Stimulated activated CD8-positive, alpha-beta memory T cell treated with anti-CD3 and anti-CD28 coated beads, Interleukin-2, amount 100 ng/mL, for 1 hour (primary cell): ENCODE measurements at places on chromosomes 7 and 10.

DNA sequence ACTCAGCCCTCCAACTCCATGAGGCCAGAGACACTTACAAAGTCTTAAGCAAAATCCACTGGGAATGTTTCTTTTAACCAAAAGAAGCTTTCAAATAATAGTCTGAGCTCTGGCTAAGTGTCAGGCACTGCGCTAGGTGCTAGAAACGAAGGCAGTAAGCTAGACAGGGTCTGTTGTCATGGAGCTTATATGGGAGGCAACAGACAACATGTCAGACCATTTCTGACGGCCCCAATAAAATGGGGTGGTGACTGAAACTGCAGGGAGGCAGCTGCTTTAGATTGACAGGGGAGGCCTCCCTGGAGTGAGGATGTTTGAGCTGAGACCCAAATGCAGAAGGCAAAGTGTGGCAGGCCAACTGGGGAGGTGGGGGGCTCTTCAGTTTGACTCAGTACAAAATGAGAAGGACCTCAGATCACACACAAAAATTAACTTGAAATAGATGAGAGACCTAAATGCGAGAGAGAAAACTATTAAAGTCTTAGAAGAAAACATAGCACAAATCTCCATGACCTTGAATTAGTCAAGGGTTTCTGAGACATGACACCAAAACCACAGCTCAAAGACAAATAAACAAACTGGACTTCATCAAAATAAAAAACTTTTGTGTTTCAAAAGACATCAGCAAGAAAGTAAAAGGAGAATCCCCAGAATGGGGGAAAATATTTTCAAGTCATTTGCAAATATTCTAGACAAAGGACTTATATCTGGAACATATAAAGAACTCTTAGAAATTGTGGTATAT lies 40.6 kb downstream of the SH3PXD2A start:
- no peak for DNase-seq

DNA sequence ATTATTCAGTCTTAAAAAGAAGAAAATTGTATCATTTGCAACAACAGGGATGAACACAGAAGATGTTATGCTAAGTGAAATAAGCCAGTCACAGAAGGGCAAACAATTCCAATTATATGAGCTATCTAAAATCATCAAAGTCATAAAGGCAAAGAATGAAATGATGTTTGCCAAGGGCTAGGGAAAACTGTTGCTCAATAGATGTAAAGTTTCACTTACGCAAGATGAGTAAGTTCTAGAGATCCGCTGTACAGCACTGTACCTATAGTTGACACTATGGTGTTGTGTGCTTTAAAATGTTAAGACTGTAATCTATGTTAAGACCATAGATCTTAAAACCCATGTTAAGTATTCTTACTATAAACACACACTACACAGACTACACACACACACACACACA lies 904.6 kb upstream of the LRRN3 start:
- DNase-seq: no peak

DNA sequence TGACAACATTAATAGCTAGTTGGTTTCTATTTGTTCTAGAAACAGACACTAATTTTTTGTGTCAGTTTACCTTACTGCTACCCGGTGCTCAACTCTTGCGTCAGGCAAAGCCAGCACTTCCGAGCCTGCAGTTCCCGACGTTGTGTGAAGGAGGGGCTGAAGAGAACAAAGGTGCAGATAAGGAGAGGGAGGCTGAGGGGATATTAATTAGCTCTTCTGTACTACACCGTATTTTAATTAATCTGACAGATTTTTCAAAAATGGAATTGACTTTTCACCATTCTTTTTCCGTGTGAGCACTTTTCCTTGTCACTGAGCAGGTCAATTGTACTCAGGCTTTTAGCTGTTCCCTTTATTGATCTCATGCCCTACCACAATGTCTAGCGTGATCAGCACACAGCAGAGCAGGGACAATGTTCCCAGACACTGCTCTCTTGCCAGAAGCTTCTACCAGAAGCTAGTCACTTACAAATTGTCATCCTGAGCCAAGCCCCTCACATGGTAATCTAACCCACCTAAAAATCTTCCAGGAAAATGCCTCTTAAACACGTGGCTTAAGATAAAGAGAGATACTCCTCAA lies 650.5 kb upstream of the MKI67 start:
- no peak for DNase-seq

- no peak for DNase-seq
These were observed 221.5 kb upstream of the AOAH start for GRCh38 chr7:36945612-36946400.

DNA sequence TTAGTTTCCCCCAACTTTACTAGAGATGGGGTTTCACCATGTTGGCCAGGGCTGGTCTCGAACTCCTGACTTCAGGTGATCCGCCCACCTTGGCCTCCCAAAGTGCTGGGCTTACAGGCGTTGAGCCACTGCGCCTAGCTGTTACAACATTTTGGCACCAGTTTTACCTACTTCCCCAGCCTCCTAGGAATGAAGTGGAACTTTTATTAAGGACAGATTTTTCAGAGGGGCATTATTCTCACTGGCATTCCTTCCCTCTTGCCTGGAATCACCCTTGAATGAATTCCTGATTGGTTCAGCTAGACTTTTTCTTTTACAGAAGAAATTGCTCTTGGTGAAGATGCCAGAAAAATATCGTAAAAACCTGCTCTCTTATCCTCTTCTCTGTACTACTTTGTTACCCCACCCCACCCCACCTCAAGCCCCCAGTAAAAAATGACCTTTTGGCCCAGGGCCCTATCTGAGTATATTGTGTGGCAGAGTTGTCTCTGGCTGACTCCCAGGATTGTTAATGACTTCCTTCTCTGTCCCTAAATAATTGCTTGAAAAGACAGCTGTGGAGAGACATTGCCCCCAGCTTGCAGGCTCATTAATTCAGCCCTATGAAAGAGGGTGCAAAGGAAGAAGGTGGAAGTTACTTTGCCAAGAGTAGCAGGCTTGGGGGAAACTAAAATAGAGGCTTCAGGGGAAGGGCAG lies 189.6 kb downstream of the AUTS2 start:
- no peak for DNase-seq

GRCh38 chr10:124232686-124233545 lies 139.5 kb upstream of the CHST15 start:
- no peak for DNase-seq

DNA sequence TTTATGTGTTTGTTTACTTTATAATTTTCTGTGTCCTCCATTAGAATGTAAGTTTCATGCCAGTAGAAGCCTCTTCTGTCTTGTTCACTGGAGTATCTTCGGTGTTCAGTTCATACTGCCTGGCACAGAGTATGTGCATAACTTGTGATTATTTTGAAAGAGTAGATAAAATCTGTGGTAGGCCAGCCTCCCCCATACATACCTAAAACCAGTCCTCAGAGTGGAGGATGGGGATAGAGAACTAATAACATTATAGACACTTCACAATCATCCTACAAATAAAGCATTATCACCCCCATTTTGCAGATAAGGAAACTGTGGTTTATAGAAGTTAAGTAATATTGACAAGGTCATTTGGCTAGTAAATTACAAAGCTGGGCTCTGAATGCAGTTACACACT lies 28.0 kb downstream of the VIM start:
- no peak for DNase-seq

DNA sequence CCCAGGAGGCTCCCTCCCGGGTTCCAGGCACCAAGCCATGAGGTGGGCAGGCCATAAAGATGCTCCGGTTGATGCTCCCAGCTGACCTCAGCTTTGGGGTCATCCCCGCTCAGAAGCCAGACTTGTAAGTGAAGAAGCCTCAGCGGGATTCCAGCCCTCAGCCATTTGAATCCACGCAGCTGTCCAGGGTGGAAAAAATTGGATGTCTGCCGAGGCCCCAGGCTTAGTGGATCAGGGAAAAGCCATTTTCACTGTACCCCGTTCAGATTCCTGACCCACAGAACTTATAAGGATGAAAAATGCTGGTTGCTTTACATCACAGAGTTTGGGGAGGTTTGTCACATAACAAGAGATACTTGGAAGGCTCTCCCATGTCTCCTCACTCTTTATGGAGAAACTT lies 49.2 kb upstream of the CPN1 start:
- no peak for DNase-seq

DNA sequence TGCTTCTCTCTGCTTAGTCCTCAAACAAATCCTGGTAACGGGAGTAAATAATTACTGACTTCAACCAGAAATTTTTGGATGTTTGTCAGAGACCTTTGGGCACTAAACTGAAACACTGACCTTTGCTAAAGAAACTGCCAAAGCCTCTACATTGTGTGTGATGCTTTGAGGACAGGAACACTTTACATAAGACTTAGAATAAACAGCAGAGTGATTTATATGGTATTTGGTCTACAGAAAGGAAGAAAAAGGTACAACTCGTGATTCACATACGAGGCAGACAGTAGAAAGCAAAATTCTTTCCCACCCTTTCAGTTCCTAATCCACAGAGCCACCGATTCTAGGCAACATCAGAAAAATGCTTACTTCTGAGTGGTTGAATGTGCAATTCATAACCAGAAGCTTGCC lies 59.8 kb downstream of the SLC16A12 start:
- DNase-seq: no peak

DNA sequence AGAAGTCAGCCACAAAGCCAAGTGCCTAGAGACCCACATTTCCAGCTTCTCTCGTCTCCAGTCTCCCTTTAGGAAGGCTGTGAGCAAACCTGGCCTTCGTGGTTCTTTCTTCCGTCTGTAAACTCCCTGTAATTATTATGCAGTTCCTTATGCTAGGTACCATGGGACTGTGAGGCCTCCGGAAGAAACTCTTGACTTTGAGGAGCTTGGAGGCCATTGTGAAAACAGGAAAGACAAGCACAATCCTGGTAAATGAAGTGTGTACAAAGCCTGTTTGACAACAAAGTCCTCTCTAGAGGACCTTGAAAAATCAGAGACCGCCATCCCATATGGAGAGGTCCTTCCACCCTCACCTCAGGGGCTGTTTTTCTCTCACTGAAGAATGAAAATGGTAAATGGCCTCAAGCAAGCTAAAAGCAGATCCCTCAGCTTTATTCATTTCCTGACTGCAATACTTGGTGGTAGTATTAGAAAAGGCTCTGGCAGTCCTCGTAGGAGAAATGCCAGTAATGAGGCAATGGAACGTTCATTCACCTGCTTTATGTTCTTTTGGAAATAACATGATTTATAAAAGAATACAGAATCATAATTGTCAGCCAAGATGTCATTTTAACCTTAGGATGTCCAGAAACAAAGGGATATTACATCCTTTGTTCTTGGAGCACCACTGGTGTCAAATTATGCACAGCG lies 926.4 kb downstream of the LRMDA start:
- DNase-seq: no peak

DNA sequence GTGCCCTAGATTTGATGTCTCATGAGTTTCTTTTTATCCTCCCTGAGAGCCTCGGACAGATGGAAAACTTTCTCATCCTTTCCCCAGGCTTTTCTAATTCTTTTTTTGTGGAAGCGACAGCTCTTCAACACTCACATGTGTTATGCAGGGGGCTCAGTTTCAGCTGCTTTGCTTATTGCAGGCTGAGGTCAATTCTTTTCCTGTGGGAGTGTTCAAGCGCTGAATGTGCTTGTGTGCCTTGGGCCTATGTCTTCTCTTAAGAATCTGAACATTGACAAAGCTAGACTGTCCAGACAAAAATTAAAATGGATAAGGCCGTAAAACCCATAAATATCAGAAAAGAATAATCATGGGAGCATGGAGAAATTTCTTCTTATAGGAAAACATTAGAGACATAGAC lies 125.2 kb upstream of the STEAP4 start:
- DNase-seq: no peak

GRCh38 chr10:13440185-13441061 lies 88.4 kb downstream of the BEND7 start:
- peak; percentile 29 for DNase-seq

DNA sequence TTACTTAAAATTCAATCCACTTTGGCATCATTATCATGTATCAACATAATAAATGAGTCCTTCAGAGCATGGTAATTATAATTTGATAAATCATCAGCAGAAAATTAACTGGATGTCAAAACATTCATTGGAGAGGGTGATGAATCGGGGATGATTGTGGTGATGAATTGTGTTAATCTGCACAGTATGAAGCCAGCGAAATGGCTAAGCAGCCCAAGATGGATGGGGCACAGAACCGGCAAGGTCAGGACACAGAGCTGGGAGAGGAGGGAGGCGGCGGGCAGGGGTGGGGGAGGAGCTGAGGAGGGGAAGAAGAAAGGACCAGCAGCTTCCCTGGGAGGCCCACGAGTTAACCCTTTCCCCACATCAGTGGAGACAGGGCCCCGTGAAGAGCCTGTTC lies 536.1 kb downstream of the LRMDA start:
- DNase-seq: no peak

GRCh38 chr10:112261281-112261822 lies 21.8 kb upstream of the TECTB start:
- no peak for DNase-seq

- DNase-seq: peak; percentile 60
These were observed 106.0 kb downstream of the CUBN start for GRCh38 chr10:17023386-17024298.

- no peak for DNase-seq
These were observed 9.6 kb upstream of the SVOPL start for GRCh38 chr7:138710536-138711385.

DNA sequence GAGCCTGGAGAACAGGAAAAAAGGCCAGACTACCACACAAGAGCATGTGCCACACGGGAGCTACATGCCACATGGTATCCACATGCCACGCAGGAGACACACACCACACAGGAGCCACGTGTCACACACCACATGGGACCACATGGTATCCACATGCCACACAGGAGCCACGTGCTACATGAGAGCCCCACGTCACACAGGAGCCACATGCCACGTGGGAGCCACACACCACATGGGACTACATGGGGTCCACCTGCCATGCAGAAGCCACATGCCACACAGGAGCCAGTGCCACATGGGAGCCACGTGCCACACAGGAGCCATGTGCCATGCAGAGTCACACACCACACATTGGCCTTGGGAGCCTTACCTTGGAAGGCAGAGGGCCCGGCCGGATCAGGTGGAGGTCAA lies 244.4 kb upstream of the PPP2R2D start:
- no peak for DNase-seq

GRCh38 chr10:26214004-26214403 lies 2.6 kb upstream of the GAD2 start:
- DNase-seq: no peak

DNA sequence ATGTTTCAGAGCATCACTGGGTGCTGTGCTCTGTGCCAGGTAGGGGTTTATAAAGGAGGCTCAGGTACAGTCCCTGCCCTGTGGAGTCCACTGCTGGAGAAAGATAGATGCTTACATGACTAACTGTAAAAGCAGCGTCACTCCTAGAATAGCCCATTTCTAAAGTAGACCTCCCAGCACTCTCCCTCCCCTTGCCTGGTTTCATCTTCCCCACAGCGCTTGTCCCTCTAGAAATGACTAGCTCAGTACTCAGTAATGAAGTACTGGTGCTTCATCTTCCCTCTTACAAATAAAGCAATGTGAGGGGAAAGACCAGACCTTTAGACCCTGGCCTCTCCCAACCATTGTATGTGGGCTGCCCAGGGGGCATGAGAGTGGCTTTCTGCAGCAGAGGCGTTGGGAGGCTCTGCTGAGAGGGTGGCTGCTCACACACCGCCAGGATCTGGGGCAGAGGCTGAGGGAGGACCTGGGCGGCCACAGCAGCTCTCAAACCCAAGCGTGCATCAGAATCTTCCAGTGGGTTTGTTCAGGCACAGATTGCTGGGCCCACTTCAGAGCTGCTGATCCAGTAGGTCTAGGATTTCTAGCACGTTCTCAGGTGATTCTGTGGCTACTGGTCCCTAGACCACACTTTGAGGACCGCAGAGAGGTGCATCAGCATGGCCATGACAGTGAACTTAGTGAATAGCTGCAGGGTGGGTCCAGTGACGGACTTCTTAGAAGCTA lies 110.3 kb upstream of the ANLN start:
- no peak for DNase-seq
